IMR-90 (cell line): ENCODE measurements at places on chromosomes 5 and 9. TPM values are rescaled to one million over a fixed set of nuclear protein-coding genes. Genes with fewer than 3 reads are reported as not detected.
A peak's percentile ranks its signal among the peaks of the same experiment; 100 is the strongest.

GRCh38 chr5:33272288-33272687, 168.5 kb upstream of the TARS1 start:
- DNase-seq = peak; percentile 94

GRCh38 chr9:109507421-109507838, 9.3 kb upstream of the PTPN3 start:
- DNase-seq = peak; percentile 86

- DNase-seq = no peak
These were observed 65.6 kb upstream of the CNOT6 start for GRCh38 chr5:180428598-180428997.

DNA sequence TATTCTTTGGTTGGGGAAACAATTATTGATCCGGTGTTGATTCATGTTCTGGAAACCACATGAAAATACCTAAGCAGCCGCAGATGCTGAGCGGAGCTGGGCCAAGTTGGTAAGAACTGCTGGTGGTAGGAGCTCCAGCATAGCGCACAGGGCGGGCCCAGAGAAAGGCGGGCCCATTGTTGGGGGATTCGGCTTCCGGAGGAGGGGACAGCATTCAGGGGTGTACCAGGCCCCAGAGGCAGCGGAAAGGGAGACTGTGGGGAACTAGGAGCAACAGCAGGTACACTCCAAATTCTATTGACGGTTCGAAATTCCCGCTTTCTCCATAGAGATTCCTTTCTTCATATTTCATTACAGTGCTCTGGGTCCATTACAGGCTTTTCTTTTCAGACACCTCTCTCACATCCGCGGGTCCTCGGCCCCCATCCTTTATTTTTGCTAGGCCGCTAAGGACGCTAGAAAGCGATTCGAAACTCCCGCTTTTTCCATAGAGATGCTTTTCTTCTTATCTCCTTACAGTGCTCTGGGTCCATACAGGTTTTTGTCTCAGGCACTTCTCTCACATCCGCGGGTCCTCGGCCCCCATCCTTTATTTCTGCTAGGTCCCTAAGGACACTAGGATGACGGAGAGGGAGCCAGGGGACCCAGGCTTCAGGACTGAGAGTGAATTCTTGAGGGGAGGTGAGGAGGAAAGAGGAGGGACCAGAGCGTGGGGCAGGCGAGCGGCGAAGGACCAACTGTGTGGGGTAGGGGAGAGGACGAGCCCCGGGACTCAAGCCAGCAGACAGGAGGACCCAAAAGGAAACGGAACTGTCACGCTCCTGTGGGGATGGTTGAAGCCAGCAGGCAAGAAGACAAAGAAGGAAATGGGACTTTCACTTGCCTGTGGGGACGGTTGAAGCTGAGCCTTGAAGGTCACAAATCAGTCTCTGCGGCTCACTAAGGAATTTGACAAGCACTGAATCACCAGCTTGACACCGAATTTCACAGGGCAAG, at the start of gene CCDC152:
TSS of gene CCDC152 (plus strand) at position 213 of the 996 bp plus-strand sequence. CDS start 2,304 bp downstream, outside the sequence.
- peak; percentile 3 for DNase-seq

DNA sequence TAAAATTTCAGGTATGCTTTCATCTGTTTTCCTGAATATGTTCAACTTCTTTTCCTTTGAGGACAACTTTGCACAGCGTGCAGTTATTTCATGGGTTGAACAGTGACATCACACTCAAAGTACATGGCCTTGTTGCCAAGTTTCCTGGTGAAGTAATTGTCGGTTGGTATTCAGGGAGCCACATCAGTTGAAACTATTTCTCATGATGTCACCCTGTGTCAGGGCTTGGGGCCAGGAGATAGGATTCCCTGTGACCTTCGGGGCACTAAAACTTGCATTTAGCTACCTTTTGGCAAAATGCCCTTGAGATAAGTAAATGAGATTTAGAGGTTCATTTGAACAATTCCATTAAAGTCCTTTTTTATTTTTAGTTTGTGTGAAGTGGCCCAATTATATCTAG, 383.9 kb downstream of the SH3GL2 start:
- DNase-seq = no peak

DNA sequence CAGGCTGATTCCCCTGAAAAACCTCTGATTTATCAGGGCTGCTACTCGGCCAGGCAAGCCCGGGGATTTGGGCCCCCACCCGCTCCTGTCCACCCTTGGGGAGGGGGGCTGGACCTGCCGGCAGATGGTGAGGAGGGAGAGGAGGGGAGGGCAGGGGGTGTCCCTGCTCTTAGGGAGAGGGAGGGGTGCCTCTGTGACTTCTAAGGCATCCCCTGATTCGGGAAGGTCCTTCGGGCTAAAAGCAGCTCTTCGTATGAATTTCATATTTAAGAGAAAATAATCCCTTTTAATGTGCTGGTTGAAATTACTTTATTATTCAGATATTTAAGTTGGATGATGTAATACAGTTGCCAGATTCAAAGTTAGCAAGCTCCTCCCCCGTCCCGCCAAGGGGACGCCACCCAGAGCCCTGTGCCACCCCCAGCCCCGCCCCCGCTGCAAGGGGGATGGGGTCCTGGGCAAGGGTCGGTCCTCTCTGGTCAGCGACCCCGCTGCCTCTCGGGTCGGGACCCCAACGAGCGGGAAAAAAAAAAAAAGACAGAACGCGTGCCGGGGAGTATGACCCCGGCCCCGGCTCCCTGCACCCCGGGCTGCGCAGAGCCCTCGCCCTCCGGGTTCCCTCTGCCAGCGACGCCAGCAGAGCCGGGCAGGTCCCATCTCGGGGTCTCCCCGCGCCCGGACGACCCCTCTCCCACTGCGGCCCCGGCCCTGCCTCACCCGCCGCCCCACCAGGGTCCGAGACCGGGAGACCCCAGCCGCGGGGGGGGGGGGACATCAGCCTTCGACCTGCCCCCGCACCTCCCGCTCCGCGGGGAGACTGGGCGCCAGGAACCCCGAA, 12.4 kb downstream of the LHX3 start:
- no peak for DNase-seq

GRCh38 chr5:170107674-170108073, 2.0 kb downstream of the FOXI1 start:
- DNase-seq = no peak

- peak; percentile 95 for DNase-seq
These were observed 1.9 kb upstream of the RGMB start for GRCh38 chr5:98771382-98772109.

GRCh38 chr5:10351199-10351905, 2.1 kb upstream of the MARCHF6 start:
- DNase-seq = peak; percentile 91

- DNase-seq = no peak
These were observed 1.7 kb downstream of the FKBP15 start for GRCh38 chr9:113219186-113219936.

DNA sequence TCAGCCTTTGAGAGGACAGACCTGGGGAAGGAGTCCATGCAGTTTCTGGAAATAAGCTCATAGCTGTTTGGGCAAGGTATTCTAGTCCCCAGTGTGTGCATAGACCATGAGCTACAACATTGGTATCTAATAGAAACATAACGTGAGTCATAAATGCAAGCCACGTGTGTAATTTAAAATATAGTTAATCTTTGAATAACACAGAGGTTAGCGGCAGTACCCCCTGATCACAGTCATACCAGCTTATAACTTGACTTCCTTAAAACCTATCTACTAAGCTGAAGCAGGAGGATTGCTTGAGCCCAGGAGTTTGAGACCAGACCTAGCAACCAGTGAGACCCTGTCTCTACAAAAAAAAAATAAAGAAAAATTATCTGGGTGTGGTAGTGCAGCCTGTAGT, 46.4 kb upstream of the CPEB4 start:
- no peak for DNase-seq

GRCh38 chr5:132063090-132063911, 2.8 kb downstream of the IL3 start:
- peak; percentile 64 for DNase-seq

DNA sequence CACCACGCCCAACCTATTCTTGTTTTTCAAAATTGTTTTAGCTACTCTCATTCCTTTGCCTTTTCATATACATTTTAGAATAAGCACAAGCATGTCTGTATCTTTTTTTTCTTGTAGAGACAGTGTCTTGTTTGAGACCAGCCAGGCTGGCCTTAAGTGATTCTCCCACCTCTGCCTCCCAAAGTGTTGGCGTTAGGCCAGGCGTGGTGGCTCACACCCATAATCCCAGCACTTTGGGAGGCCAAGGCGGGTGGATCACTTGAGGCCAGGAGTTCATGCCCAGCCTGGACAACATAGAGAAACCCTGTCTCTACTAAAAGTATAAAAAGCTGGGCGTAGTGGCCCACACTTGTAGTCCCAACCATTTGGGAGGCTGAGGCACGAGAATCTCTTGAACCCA, 13.1 kb downstream of the RNF44 start:
- no peak for DNase-seq

DNA sequence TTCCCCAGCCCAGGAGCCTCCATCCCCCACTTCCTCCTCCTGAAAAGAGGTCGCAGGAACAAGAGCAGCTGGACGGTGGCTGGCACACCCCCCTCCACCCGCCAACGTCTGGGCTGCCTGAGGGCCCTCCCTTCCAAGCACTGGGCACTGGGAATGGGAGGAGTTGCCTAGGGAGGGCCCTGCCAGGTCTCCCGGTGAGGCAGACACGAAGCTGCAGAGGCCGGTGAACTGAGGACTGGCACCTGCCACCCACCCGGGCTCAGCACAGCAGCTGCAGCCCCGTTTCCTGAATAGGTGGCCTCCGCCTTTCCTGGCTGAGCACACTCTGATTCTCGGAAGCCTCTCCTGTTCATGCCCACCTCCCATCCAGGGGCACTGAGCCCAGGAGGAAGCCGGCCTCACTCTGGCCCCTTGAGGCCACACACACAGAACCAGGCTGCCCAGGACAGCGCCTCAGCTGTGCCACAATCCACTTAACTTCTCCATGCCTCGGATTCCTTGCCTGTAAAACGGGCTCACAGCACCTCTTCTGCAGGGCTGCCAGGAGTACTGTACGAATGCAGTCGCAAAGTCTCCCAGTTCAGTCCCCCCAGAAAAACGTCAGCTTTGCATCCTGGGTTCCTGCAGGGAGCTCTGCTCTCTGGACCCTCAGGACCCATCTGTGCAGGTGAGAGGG, 1.3 kb downstream of the NPDC1 start:
- no peak for DNase-seq

- no peak for DNase-seq
These were observed 8.8 kb downstream of the ZNF608 start for GRCh38 chr5:124737651-124738050.

DNA sequence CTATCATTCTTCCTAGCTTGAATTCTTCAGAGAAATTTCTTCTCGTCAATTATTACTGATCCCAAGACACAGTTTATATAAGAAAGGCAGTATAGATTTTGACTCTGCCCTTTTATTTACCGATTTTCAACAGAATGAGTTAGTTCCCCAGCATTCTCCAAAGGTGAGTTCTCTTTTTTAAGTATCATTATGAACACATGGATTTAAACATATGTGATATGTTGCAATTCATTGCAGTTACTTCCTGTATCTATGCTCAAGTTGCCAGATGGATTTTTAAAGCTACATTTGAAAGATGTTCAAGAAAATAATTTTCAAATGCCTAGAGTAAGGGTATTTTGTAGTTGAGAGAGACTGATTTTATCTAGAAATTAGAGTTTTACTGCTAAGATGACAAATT, 8.4 kb downstream of the WDR41 start:
- DNase-seq = no peak

GRCh38 chr5:74651710-74652109, 11.2 kb upstream of the ENC1 start:
- DNase-seq = no peak

DNA sequence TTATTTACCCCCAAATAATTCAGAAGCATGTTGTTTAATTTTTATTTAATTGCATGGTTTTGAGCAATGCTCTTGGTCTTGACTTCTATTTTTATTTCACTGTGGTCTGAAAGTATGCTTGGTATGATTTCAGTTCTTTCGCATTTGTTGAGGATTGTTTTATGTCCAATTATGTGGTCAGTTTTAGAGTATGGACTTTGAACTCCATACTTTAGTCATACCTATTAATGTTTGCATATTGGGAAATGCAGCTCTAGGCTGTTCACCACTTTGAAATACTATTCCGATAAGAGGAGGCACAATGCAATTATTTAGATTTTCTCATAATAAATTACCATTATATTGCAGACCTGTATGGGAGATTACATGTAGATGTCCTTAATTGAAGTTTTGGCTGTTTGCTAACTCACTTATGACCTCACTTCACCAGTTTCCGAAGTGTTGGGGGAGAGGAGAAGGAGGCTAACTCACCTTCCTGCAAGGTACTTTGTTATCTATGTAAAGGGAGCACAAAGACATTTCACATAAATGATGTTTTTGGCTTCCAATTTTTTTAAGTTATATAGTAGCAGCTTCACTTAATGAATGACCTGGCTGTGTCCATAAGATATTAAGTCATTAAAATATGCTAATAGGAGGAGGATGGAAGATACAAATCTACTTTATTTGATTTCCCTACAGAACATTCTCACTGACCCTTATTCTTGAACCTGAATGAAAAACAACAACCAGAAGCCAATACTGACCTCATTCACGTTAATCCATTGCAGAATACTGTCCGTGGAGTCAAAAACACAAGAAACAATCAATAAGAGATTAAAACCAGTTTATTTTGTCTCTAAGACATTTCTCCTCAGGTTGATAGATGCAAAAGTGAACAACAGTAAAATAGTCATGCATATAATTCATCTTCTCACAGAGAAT, 970.3 kb upstream of the ARRDC3 start:
- DNase-seq = peak; percentile 64

GRCh38 chr5:168646335-168646734, 67.2 kb upstream of the PANK3 start:
- no peak for DNase-seq

DNA sequence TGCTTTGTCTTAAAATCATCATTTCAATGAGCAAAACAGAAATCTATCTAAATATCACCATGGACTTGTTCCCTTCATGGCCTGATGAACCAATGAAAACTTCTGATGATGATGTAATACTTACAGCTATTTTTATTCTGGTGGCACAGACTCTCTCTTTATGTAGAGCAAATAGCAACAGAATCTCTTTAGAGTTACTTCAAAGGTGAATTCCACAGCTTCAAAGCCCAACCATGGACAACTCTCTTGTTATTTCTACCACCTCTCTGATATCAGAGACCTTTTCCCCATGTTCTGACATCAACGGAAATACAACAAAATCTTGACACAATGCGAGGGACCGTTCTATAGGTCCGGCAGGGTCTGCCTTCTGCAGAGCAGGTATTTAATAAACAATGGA, 70.1 kb downstream of the RETREG1 start:
- no peak for DNase-seq

- peak; percentile 23 for DNase-seq
These were observed 42.2 kb downstream of the LEAP2 start for GRCh38 chr5:132915681-132916080.

DNA sequence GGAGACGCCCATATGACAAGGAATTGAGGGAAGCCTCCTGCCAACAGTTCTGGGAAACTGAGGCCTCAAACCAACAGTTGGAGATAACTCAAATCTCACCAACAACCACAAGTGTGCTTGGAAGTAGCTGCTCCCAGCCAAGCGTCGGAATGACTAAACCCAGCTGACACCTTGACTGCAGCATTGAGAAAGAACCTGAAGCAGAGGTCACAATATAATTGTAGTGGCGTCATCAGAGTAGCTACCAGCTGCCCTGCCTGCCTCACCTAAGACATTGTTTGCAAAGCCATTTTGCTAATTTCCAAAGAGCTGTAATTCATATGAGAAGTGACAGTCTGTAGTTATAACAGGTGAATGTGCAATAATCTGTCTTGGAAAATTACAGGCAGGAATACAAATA, 40.8 kb upstream of the ANKRD31 start:
- no peak for DNase-seq

GRCh38 chr9:84779883-84780282, 110.4 kb downstream of the NTRK2 start:
- DNase-seq = no peak

IL13 gene
- not detected in 2 replicates for polyA plus RNA-seq

SLC45A2 gene
- polyA plus RNA-seq = 0.07 TPM in 1 of 2 replicates, not detected in the other

NPR3 gene
- 23.2 and 24.6 TPM in 2 replicates for polyA plus RNA-seq

ZNF484 gene
- polyA plus RNA-seq = 1.0 and 1.4 TPM in 2 replicates

HSD17B3 gene
- polyA plus RNA-seq = not detected in 2 replicates

MARCOL gene
- not detected in 2 replicates for polyA plus RNA-seq

LAMC3 gene
- polyA plus RNA-seq = not detected in 2 replicates
